ENCODE measurements at places on chromosomes 4 and X.

DNA sequence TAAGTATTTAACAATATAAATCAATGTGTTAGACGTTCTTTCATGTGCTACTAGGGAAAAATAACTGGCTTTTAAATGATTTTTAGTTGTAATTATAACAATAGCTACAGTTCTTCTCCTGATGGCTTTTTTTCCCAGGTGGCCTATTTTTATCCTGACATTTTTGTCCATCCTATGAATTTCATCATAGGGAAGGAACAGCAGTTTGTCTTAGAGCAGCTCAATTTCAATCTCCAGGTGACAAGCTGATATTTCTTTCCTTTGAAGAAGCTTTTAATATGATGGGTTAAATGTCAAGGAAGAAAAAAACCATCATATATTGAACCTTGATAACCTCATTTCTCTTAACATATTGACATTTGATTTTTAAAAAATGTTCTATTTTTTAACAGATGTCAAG, 163.0 kb upstream of the AGA start:
- DNase-seq, result no peak

DNA sequence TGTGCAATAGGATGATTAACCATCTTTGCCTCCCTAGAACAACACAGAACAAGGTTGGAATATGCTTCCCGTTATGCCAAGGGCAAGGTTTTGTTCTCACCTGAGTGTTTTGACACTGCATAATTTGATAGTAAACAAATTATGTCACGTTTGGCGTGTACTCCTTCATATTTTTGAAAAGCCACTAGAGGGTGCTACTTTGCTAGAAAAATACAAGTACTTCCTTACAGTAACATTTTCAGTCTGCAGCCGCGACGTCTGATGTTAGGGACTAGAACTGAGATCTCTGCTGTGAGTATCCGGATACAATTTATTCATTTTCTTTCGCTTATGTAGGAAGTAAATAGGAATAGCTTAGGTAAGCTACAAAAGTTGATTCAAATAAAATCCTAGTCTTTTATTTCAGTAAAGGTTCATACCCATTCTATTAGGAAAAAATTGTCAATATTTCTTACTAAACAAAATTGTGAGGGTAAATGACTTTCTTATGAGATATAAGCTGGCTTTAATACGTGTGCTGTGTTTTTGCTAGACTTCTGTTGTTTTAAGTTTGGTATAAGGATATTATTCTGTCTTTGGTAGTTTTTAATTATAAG, 181.1 kb upstream of the WDFY3 start:
- no peak for DNase-seq

DNA sequence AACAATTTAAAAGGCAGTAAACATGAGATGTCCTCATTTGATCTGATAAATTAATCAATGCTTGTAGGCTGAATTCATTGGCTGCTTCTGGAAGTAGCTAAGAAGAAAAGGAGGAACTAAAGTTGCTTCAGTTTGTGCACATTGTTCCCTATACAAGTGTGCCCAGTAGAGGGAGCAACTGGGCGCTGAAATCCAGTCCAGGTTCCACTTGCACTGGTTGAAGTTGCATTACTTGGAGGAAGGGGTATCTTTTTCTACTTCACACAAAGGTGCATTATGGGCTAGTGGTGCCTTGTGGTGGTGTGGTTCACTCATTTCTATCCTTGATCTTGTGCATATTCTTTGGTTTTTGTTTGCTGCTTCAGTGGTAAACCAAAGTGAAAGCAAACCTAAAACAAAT, 67.9 kb upstream of the SOX3 start:
- DNase-seq, result peak; percentile 52

DNA sequence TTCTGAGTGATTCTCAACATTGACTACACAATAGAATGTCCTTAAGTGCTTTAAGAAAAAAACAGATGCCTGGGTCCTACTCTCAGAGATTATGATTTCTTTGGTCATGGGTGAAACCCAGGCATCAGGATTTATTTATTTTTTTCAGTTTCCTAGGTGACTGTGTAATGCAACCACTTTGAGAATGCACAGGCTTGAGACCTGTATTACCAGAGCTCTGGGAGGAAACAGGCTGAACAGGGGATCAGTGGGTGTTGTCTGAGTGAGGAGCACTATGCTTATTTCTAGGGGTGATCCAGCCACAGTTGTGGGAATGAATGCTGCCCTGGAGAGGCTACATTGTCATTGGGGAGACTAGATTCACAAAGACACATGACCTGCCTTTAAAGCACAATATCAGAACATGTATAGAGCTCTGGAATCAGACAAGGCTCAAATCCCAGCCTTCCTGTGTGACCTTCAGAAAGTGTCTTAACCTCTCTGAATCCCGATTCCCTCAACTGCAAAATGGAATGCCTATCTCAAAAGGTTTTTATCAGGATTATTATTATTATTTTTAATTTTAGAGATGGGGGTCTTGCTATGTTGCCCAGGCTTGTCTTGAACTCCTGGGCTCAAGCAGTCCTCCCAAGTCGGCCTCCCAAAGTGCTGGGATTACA, 61.6 kb upstream of the PRPS1 start:
- DNase-seq, result no peak

DNA sequence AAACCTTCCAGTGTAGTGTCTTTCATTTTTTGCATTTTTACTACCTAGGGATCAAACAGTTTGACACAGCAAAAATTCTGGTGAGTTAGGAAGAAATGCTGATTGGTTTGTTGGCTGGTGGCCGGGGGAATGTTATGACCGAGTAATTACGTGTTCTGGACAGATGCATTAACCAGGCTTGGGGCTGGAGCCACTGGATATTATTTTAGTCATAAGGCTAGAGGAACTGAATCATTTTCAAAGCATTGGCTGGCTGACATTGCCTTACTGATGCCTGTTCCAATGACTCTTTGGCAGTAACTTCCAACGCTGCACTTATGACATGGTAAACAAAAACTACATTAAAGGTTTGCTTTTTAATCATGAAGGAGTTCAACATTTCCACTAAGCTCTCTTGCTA, 84.6 kb downstream of the FBXO8 start:
- no peak for DNase-seq

DNA sequence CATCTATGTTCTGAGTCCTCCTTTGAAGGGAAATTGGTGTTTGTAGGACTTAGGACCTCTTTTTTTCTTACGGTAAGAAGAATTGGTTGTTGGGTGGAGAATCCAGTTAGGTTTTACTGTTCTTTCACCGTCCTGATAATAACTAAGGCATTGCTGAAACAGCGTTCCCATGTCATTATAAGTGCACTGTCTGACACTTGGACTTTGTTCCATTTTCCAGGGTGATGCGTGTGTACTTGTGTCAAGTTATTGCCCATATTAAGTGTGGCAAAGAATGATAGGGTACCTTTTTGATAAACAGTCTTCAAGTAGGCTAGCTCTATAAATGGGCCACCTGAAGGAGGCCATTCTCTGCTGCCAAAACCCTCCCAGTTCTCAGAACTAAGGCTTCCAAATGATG, 119.7 kb downstream of the AASDH start:
- DNase-seq, result no peak

DNA sequence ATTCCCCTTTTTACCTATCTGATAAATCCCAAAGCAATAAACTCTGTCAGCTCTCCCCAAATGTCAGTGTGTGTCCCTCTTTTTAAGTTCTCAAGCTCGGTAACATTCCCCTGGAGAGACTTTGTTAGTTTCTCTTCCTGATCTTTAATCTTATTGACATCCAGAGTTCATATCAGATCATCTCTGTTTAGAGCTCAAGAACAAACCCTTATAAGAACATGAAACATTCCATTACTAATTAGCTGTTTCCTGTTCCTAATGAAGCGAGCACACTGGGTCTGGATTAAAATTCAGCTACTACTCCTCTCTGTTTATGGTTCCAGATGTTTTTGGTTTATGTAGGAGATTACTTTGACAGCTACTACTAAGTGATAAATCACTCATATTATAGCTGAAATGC, 681.5 kb downstream of the DACH2 start:
- no peak for DNase-seq

DNA sequence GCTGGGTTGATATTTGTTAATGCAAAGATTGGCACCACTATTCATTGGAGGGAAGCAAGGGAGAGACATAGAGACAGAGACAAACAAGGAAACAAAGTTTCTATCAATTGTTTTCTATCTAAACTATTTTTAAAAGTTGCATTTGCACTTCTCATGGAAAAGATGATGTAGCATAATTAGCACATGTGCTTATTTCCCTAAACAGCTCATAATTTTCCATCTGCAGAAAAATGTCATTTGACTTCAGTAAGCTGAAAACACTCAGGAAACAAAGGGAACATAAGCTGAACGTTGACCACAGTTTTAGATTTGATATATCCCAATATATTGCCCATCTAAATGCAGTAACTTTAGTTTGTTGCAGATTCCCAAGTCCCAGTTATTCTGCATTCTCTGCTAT, 18.5 kb upstream of the SPP1 start:
- DNase-seq, result no peak

DNA sequence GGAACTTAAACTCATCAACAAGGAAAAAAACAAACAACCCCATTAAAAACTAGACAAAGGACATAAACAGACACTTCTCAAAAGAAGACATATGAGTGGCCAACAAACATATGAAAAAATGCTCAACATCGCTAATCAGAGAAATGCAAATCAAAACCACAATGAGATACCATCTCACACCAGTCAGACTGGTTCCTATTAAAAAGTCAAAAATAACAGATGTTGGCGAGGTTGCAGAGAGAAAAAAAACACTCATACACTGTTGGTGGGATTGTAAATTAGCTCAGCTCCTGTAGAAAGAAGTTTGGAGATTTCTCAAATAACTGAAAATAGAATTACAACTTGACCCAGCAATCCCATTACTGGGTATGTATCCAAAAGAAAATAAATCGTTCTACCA, 28.7 kb downstream of the APLN start:
- no peak for DNase-seq

GRCh38 chr4:3406431-3406830, 35.3 kb upstream of the HGFAC start:
- no peak for DNase-seq

- no peak for DNase-seq
Observed at GRCh38 chr4:168662297-168662984, 165.6 kb downstream of the PALLD start.

DNA sequence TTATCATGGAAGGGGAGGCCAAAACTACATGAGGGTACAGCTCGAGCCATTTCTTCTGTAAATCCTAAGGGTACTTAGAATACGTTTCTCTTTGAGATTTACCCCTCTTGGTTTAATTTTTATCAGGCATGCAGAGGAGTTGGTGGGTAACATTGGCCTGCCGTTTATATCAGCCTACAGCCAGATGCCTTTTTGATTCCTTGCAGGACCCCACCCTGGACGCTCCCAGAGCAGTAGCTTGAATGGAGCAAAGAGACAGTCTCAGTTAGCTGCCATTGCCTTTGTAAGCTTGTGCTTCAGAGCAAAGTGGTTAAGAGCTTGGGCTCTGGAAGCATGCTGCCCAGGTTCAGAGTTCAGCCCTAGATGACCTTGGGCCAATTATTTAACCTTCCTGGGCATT, 9.0 kb downstream of the DOCK11 start:
- DNase-seq, result no peak

- no peak for DNase-seq
Observed at GRCh38 chr4:131258361-131258760, 1890.7 kb upstream of the PCDH10 start.

Data from ecto neural progenitor cell (in vitro differentiated cells).